ENCODE measurements at places on chromosomes 3 and 15.

GRCh38 chr3:81713031-81713430 is 48.4 kb downstream of the GBE1 start:
- DNase-seq: no peak

GRCh38 chr3:53519065-53519709 is 24.8 kb downstream of the CACNA1D start:
- no peak for DNase-seq

- peak; percentile 21 for DNase-seq
Observed at GRCh38 chr3:53938645-53939044, 47.0 kb upstream of the SELENOK start.

DNA sequence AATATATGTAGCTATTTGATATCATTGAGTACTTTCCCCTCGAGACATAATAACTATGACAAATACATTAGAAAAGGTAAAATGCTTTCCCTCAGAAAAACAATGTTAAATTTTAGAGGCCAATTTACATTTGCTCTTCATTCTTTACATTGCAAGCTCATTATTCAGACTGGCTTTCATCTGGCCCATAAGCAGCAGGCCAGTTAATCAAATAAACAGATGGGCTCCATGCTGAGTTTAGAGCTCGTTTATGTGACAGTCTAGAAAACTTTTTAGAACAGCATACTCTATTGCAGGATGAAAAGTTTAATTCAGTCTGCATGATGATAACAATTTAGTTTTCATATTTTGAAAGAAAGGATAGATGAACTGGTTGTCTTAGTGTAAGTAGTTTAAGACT is 150.6 kb downstream of the DUT start:
- DNase-seq: no peak

GRCh38 chr3:71244153-71244825 is 339.2 kb downstream of the FOXP1 start:
- no peak for DNase-seq

DNA sequence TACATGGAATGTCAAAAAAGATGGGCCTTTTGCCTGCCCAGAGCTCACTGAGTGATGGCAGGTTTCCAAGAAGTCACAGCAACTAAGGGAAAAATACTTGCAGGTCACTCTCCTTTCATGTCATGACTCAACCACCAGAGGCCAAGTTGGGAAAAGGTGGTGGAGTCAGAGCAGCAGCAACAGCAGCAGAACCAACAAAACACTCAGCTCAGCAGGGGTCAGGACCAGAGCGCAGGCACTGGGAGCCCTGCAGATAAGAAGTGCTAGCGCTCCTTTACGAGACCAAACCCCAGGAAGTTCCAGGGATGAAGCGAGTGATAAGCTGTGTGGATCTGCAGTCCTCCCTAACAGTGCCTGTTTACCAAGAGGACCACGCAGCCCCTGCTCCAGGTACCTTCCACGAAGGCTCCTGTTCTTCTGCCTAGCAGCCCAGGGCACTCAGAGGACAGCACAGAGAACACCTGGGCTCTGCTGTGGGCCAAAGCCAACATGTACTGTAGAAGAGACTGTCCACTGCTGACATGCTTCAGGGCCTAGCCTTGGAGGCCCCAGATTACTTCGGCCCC is 26.0 kb downstream of the POC1A start:
- no peak for DNase-seq

- no peak for DNase-seq
Observed at GRCh38 chr3:178930116-178930515, 141.5 kb downstream of the ZMAT3 start.

- DNase-seq: no peak
Observed at GRCh38 chr3:69368129-69368741, 17.7 kb downstream of the FRMD4B start.

DNA sequence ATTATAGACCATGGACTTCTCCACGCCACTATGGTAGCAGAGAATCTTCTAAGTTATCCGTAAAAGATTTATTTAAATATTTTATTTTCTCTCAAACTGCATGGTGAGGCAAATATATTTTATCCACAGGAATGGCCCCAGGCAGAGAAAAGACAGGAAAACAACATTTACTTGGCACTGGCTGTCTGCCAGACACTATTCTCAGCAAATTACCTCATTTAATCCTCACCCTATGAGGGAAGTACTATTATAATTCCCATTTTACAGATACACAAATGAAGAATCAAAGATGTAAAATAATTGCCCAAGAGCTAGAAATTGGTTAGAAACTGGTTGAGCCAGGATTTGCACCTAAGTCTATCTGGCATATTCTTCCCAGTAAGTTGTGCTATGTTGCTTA is 361.4 kb upstream of the IL12A start:
- DNase-seq: no peak

DNA sequence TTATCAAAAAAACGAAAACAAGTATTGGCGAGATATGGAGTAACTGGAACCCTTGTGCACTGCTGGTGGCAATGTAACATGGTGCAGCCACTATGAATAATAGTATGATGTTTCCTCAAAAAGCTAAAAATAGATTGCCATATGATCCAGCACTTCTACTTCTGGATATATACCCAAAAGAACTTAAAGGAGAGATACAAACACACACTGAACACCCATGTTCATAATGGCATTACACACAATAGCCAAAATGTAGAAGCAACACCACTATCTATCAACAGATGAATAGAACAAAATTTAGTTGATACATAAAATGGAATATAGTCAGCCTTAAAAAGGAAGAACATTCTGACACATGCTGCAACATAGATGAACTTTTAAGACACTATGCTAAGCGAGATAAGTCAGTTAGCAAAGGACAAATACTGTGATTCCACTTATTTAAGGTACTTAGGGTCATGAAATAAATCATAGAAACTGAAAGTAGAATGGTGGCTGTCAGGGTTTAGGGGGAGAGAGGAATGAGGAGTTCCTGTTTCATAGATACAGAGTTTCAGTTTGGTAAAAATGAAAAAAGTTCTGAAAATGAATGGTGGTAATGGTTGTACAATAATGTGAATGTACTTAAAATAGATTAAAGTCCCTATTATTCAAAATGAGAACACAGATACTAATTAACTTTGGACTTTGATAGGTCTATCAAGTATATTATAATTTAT is 59.4 kb upstream of the IMPG2 start:
- DNase-seq: no peak

GRCh38 chr3:165254812-165255211 is 58.6 kb upstream of the SLITRK3 start:
- DNase-seq: peak; percentile 49

DNA sequence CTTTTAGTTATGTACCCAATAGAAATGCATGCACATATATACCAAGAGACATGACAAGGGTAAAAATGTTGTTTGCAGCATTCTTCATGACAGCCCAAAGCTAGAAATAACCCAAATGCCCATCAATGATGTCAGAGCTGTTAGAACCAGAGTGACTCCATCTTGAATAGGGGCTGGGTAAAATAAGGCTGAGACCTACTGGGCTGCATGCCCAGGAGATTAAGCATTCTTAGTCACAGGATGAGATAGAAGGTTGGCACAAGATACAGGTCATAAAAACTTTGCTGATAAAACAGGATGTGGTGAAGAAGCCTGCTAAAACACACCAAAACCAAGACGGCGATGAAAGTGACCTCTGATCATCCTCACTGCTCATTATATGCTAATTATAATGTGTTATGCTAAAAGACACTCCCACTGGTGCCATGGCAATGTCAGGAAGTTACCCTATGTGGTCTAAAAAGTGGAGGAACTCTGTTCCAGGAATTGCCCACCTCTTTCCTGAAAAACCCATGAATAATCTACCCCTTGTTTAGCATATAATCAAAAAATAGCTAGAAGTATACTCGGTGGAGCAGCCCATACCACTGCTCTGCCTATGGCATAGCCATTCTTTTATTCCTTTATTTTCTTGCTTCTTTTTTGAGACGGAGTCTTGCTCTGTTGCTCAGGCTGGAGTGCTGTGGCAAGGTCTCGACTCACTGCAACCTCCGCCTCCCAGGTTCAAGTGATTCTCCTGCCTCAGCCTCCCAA is 32.9 kb downstream of the ZBTB11 start:
- DNase-seq: no peak

GRCh38 chr3:128730471-128730870 is 4.5 kb downstream of the RAB7A start:
- DNase-seq: no peak

- DNase-seq: no peak
Observed at GRCh38 chr3:13023235-13023970, 49.8 kb downstream of the IQSEC1 start.

DNA sequence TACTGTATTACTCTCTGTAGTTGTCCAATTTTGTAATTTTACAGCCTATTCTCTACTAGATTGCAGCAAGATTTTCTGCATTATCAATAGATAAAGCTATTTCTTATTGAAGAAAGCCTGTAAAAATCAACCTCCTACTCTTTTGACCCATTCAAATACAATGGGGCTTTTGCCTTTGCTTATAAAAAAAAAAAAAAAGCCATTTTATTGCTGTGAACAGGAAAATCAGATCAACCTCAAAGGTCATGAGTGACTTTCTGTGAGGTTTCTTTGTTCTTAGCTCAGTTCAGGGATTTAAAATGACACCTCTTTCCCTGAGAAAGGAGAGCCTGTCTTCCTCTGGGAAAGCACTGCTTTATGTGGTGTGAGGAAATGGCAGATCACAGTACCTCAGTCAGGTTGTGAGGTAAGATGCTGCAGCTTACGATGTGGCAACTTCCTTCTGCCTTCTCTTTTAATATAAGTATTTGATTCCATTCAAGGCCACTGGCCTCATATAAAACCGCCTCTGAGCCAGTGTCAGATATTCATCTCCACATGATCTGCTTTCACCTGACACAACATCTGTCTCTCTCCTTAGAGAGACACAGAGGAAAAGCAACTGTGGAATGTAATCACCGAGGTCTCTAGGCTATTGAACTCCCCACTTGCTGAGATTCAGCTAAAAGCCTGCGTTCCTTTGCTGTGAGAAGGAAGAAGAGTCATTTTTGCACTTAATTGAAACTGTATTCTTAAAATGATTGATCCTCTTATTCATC is 161.5 kb upstream of the MB21D2 start:
- DNase-seq: no peak

DNA sequence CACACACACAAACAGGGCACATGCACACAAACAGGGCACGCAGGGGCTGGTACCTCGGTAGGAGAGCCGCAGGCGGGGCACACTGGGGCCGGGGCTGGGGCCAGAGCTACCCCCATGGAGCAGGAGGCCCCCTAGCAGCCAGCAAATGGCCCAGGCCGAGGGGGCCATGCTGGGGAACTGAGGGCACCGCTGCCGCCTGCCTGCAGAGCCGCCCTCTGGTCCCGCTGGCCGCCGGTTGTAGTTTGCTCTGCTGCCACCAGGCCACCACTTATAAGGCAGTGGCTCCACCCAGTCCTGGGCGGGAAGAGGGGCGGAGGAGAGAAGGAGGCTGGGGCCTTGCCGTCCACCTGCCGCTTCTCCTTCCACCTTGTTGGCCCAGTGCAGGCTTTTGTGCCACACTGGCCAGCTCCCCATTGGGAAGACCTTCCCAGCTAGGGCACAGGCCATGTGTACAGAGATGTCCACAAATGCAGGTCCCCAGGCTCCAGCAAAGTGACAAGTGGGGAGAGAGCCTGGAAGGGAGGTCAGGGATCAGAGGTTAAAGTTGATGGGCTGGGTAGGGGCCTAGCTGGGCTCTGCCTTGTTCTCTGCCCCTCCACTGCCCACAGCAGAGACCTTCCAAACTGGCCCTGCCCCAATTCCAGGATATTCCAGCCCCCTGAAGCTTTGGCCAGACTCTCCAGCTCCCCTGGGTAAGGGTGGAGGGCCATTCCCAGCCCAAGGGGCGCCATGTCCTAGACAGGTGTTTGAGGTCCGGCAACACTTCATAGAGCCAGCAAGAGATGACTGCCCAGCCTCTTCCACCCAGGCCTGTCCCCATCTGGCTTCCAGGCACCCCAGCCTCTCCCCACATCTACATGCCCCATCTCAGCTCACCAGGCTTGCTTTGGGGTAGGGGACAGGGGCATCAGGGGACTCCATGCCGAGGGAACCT is at the start of gene SEMA3G:
Gene SEMA3G (minus strand): TSS at position 244 of the 934 bp plus-strand sequence. CDS start 76 bp downstream, at position 168.
- DNase-seq: no peak

- DNase-seq: no peak
Observed at GRCh38 chr3:195875482-195876236, 32.7 kb downstream of the TNK2 start.

DNA sequence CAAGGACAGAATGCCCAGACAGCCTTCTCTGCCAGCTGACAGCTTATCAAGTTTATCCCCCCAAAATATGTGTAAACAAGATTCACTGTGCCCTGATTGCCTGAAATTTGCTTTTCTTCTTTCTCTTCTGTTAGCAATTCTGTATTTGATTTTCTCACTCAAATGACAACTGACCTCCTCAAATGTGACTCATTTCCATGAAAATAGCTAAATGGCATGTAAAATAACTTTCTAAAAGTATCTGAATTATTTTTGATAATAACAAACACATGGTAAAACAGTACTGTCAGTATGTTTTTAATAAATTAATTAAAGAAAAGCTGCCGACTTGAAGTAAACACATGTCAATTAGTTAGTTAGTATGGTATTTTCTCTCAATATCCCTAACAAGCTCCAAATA is 202.3 kb upstream of the STAC start:
- DNase-seq: no peak

- DNase-seq: no peak
Observed at GRCh38 chr3:30273304-30274072, 332.9 kb upstream of the TGFBR2 start.

GRCh38 chr3:24639481-24640329 is 145.1 kb upstream of the THRB start:
- DNase-seq: no peak

DNA sequence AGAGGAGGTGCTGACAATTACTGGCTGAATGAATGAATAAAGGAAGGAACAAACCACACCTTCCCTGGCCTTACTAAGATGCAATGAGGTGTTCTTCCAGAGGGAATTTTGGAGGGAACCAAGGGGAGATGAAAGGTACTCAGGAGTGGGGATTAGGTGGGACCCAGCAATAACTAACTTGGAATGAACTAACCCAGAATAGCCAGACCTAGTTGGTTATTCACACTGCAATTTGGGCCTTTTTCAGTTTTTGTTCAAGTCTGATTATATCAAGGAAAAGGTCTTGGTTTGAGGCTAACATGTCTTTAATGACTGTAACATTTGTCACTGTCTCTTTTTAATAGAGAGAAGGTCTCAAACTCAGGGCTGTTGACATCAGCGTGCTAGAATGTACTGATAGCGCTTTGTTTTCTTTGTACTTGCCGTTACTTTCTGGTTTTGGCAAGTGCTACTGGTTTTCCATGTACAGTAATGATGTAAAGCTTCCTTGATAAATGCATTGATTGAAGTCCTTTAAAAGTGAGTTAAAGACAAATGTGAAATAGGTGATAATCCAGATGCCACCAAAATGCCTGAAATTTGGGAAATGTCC is 3.2 kb upstream of the PLXND1 start:
- no peak for DNase-seq

GRCh38 chr15:101445562-101446517 is 43.7 kb downstream of the PCSK6 start:
- no peak for DNase-seq

DNA sequence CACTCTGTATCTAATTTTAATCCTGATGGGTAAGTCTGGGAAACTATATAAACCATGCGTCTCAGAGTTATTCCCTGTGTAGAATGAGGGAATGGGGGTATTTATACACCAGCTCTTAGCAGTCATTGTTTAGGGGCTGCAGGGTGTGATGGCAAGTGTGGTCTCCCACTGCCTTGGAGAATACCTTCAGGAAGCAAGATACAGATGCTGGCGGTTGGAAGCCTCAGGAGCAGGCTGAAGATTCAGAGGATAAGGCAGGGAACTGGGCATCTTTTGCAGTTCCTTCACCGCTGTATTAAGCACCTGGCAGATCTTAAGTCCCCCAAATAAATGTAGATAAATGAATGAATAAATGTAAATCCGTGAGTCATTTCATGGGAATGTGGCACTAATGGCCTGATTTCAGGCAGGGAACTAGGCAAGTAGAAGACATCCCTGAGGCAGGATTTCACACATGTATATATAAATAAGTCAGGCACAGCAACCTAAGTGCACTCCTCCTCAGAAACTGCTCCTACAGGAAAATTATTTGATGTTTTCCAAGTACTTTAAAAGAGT is 209.2 kb upstream of the GADL1 start:
- no peak for DNase-seq
